Stimulated activated naive B cell treated with anti-CD40 and anti-IgM and Interleukin-4, amounts not matched to agents 10 μg/mL and 1 μg/mL and 100 μg/mL, for 72 hours (primary cell): ENCODE measurements at places on chromosomes 1 and 21.

- no peak for DNase-seq
Measured at GRCh38 chr1:240100371-240100934, 8.8 kb downstream of the FMN2 start.

DNA sequence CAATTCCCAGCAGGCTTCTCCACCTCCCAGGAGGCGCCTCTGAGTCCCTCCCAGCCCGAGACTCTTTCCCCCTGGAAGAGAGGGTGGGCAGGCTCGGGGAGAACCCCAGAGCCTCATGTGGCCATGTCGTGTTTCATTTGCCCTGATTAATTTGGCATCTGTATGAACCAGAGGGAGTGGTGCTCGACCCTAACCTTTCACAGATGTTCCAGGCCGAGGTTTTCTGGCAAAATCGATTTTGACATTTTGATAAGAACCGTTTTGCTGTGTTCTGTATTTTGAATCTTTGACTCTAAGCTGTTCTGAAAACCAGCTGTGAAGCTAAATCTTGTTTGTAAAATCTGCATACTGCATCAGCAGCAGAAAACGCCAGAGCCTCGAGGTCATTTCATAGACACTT lies 367.4 kb downstream of the CAMTA1 start:
- no peak for DNase-seq

DNA sequence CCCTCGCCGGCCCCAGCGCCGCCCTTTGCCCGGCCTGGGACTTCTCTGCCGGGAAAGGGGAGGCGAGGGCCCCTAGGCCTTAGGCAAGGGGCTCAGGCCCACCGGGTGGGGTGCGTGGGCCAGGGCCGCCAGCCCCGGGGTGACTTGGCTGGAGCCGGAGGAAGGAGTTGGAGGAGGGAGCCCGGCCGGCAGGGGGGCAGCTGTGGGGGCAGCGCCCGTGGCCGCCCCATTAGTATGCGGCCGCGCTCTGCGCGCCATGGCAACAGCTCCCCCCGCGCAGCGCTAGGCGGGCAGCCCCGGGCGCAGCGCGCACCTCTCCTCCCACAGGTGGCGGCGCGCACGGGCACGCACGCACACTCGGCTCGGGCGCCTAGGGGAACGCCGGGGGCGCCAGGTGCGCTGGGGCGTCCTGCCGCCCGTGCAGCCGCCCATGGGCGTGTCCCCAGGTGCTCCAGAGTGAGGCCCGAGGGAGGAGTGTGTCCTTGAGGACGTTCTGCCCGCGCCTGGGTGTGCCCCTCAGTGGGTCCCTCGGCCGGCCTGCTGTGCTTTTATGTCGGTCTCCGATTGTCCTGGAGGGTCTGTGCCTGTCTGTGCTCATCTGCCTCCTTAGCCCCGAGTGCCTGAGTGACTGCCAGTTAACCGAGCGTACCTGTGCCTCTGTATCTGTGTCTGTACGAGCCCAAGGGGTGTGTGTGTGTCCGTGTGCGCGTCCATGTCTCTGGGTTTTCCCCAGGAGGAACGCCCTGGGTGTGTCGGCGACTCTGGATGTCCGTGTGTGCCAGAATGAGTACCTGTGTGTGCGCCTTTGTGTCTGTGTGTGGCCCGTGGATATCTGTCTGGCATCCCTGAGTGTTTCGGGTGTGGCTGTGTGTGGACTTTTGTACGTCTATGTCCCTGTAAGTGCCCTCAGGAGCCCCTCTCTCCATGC lies 38.2 kb upstream of the WASF2 start:
- DNase-seq = peak; percentile 36

- DNase-seq = no peak
Measured at GRCh38 chr1:5949085-5949760, 43.0 kb downstream of the NPHP4 start.

GRCh38 chr1:168019407-168019806 lies 82.5 kb upstream of the MPC2 start:
- DNase-seq = no peak

DNA sequence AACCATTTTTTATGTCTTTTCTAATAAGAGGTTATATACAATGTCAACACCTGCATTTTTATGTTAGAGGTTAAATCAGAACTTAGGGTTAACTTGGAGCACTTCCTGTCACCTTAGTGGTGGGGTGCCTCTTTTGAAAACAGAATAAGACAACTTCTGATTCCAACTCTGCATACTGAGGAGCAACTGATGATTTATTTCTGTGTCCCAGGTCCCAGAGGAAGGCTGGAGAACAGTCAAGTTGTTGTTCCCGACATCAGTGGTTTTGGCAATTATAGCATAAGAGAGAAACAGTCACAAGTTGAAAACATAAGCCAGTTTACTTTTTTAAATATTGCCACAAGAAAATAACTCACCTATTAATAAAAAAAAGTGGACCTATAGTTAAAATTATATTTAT lies 871.0 kb upstream of the ADAMTS5 start:
- no peak for DNase-seq

DNA sequence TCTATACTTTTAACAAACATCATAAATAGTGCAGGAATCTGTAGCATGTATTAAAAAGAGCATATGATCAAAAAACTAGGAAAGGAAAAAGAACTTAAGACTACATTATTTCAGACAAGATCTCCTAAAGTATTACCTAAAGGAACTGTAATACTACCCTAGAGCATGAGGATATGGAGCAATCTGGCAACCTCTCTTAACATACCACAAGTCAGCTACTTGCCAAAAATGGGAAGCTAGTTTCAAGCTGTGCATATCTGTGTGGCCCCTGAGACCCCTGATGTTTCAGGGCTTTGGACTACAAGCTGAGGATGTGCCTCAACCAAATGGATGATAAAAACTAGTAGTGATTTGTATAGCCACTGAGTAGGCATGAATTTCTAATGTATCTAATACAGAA lies 525.6 kb downstream of the PTBP2 start:
- DNase-seq = no peak

DNA sequence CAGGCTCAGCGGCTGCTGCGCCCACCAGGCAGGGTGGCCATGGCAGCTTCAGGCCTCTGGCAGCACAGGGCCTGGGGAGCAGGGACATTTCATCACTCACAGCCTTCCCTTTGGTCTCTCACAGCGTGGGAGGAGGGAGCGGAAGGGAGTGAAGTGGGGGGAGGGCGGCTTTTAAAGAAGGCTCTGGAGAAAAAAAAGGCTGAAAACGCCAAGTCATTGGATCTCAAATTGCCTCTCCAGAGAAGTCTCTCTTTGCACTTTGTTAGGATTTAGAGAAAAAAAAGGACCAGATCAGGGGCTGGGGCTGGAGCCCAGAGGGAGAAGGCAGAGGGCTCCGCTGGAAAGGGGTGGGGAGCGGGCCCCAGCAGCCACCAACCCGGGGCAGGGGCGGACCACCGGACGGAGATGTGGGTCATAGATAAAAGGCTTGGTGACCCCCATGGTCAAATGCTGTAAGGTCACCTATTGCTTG lies 209.9 kb downstream of the GRIK3 start:
- DNase-seq = no peak

DNA sequence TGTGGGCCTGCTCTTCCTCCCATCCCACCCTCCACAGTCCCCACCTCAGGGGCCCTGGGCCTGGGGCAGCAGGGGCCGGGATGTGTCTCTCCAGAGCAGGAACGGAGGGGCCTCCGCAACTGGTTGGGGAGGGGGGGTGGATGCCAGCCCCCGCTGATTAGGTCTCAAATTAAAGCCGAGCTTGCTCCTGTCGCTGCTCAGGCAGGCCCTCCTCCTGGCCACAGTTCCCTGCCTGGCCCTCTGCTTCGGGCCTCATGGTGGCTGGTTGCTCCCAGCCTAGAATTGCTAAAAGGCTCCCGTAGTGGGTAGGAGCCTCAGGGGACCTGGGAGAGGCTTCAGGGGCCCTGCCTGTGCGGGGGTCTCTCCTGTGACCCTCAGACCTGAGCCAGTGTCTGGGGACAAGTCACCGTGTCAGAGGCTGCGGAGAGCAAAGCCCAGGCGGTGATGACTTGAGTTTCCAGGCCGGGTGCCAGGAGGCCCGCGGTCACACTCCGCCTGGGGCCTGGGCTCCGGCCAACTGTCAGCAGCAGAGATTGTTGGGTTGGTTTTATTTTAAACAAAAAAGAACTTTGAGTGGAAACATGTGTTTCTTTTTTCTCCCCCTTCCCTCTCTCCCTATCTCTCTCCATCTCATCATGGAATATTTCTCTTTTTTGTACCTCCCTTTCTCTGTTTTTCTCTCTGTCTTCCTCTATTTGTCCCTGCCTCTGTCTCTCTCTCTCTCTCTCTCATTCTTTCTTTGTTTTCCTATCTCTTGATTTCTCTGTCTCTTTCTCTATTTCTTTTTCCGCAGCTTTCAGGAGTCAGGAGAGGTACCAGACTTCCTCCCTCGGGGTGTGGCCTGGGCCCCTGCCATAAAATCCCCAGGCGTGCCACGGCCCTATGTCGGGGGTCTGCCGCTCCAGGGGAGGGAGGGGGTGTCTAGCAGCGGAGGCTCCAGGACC lies 20.0 kb upstream of the EPHA2 start:
- no peak for DNase-seq

DNA sequence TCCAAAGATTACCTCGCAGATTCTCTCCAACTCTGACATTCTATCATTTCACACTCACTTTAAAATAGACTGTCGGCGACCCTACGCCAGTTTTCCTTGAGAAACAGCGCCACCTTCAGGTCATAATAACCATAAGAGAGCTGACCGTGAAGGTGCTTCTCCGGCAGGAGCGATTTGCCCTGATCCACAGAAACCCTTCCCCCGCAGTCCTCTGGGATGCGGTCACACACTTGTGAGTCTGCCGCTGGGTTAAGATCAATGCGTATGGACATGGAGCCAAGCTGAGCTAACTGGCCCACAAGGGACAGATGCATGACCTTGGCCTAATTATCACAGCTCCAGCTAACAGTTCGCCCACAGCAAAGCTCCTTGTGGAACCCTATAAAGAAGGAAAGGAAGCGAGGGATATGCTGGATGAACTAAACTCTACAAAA lies 32.8 kb upstream of the IFNAR2 start:
- peak; percentile 31 for DNase-seq

GRCh38 chr1:113534130-113534817 lies 144.0 kb downstream of the MAGI3 start:
- DNase-seq = no peak

DNA sequence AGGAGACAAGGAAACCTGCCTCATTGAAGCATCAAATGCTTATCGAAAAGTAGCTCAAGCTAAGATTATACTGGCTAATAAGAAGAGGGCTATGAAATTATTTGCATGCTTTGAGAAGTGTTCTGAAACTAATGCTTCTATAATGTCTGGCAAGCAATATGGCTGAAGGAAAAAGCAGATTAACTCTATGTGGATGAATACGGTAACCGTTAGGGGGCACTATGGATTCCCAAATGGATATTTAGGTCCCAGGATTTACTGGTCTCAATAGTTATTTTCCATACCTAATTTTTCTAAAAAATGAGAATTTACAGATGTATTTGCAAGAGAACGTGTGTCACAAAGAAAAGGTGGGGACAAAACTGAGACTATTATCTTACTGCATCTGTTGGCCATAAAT lies 34.6 kb upstream of the RRP15 start:
- DNase-seq = no peak

DNA sequence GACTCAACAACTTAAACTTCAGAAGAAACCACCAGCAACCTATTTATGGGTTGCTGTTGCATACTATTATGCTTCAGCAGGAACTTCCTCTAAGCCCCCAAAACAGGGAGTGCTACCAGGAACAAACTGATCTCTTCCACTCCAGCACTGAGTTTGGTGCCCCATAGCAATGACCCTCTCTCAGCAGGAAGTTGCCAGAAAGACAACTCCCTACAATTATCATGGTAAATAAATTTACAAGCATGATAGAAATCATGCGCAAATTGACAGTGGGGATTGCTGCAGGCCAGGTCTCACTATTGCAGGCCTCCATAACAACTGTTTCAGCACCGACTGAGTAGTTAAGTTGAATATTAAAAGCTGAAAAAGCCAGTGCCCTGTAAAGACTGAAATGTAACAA lies 180.6 kb downstream of the PLA2G4A start:
- DNase-seq = no peak

DNA sequence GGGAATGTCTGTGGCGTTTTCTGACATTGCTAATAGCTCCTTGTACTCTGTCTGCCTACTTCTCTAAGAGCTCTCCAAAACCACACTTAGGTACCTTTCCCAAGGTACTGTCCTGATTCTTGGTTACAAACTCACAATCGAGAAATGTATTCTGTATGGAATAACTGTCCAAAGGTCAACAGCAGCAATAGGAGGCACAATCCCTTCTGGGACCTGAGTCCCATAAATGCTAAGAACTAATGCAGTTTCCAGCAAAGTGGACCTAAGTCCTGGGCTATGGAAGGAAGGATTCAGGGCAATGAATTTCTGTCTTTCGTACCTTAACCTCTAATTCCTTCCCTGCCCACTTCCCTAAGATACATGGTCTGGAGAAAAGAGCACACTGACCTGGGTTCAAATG lies 59.7 kb downstream of the DMAP1 start:
- DNase-seq = no peak

DNA sequence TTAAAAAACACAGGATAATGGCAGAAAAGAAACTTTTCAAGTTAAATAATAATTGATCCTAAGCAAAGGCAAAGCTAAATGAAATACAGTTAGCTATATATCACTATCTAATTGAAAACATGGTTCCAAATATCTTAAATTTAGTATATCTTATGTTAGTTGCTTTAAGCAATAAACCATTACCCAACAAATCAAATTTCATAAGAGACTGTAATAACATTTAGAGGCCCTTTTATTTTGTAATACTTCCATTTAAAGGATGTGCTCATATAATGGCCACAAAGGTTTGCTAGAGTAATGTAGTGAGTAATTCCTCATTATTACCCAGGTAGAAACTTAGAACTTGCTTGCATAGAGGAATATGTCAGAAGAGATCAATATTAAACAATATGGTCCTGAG lies 32.3 kb downstream of the RPL5 start:
- no peak for DNase-seq

DNA sequence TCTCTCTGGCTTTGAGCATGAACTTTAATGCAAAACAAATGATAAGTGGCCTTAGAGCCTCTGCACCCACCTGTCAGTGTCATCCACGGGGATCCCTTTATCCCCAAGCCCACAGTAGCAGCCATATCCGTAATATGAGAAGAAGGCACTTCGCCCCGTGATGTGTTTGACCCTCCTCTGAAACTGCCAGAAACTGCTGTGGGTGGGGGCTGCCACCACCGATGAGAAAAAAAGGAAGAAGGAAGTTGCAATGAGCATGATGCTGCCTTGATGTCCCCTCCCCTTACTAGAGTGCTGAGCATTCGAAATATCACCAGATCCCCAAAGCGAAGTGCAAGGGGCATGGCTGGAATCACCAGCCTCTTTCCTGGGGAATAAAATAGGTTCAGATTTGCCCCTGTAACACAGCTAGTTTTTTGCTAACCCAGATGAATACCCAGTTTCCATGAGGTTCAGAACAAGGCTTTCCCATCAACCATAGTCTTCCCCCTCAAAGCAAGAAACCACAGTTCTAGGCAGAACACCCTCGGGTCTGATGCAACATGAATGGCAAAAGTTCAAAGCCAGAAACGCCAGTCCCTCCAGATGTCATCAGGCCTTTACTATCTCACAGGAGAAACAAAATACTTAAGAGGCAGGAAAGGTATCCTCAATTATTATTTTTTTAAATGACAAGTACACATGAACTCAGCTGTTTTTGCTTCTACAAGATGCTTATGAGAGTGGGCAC lies 10.8 kb upstream of the UBXN10 start:
- DNase-seq = no peak

- DNase-seq = no peak
Measured at GRCh38 chr1:168135921-168136708, 615 bp downstream of the GPR161 start.

GRCh38 chr1:244325056-244325758 lies 126.5 kb downstream of the ADSS2 start:
- peak; percentile 20 for DNase-seq
